ENCODE measurements at places on chromosomes 13 and 19.

GRCh38 chr13:75102001-75102716, 379.8 kb downstream of the TBC1D4 start:
- DNase-seq: no peak

DNA sequence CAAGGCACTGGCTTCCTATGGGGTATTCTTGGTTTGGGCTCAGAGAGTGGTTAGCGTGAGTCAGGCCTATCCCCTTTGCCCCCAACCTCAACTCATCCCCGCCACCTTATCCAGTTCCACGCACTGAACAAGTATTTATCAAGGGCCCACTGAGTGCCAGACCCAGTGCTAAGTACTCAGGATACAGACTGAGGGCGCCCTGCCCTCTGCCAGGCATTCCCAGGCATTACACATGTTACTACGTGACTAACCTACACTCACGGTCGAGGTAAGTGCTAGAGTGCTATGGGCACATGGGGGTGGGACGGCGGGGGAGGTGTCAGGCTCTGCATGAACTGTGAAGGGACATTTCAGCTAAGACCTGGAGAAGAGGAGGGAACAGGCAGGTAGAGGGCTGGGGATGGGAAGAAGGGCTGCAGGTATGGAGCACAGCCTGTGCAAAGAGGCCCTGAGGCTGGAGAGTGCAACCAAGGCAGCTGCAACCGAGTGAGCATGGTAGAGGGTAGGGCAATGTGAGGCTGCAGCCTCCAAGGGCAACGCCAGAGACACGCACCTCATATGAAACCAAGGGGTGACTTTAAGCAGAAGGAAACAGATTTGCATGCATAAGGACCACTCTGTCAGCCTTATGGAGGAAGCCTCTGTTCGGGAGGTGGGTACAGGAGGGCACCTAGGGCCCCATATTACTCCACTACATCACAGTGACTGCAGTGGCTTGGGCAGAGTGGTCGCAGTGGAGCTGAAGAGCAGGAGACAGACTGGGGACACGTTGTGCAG, 22.5 kb downstream of the DHRS12 start:
- no peak for DNase-seq

- DNase-seq: peak; percentile 61
Measured at GRCh38 chr13:22915442-22916082, 265.2 kb upstream of the SGCG start.

DNA sequence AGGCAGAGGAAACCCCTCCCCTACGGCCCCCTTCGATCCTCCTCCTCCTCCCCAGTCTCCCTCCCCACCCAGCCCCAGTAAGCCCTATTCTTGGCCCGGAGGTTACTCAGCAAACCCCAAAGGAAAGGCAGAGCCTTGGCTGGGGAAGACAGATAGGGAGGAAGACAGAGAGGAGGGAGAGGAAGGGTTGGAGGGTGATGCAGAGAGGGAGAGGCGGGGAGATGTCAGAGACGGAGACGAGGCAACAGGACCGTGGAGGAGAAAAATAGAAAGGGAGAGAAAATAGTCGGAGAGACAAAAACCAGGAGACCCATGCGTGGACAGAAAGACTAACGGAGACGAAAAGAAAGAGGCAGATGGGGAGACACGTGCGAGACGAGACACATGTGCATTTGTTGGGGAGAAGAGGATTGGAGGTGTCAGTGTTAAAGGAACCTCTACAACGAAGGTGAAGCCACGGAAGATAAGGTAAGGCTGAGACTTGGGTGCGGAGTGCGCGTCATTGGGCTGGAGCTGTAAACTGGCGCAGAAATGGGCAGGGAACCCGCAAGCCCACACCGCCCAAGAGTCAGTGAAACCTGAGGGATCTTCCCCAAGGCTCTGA, 2.9 kb downstream of the TGFB1 start:
- no peak for DNase-seq

- DNase-seq: no peak
Measured at GRCh38 chr19:40217027-40217810, 965 bp downstream of the TTC9B start.

GRCh38 chr19:43316591-43317319, 36.7 kb upstream of the CD177 start:
- DNase-seq: peak; percentile 34

Measured in renal pelvis (tissue), 12 donors.